ENCODE measurements at places on chromosomes 3 and 15.

- DNase-seq, result no peak
Measured at GRCh38 chr3:43872301-43872700, 181.6 kb downstream of the ABHD5 start.

DNA sequence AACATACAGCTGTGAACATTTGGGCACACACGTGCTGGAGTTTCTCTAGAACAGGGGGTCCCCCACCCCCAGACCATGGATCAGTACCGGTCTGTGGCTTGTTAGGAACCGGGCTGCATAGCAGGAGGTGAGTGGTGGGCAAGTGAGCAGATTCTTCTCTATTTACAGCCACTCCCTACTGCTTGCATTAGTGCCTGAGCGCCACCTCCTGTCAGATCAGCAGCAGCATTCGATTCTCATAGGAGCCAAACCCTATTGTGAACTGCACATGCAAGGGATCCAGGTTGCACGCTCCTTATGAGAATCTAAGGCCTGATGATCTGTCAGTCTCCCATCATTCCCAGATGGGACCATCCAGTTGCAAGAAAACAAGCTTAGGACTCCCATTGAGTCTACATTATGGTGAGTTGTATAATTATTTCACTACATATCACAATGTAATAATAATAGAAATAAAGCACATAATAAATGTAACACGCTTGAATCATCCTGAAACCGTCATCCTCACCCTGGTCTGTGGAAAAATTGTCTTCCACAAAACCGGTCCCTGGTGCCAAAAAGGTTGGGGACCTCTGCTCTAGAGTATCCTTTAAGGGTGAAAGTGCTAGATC lies 25.8 kb downstream of the CHRM5 start:
- DNase-seq, result peak; percentile 22

GRCh38 chr15:71732636-71733035 lies 77.7 kb upstream of the NR2E3 start:
- no peak for DNase-seq

DNA sequence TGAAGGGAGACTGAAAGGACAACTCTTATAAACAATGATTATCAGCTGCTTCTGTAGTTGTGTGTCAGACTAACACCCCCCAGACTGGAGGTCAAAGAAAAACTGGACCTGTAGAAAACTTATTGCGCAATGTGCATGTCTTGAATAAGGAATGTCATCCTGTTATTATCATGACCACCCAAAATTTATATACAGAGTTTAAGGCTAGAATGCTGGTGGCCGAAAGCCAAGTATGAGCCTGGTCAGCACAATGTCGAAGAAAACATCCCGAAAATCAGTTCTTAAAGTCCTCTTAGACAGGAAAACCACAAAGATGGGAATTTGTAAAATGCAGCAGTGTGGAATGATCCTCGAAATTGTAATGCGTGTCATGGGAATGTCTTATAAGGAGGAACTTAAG lies 29.3 kb downstream of the RFTN1 start:
- DNase-seq, result no peak

DNA sequence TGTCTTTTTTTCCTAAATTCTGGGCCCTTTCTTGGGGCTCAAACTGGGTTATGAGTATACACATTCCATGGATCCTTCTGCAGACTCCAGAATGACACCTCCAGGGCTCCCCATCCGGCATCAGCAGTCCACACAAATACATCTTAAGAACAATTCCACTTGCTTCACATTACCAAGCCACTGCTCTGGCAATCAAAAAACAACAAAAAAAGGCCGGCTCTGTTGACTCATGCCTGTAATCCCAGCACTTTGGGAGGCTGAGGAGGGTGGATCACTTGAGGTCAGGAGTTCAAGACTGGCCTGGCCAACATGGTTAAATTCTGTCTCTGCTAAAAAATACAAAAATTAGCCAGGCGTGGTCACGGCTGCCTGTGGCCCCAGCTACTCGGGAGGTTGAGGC lies 49.9 kb upstream of the LPP start:
- DNase-seq, result no peak

- DNase-seq, result no peak
Measured at GRCh38 chr15:28005004-28005527, 94.0 kb downstream of the OCA2 start.

- no peak for DNase-seq
Measured at GRCh38 chr3:142604940-142605339, 8.7 kb downstream of the PLS1 start.

DNA sequence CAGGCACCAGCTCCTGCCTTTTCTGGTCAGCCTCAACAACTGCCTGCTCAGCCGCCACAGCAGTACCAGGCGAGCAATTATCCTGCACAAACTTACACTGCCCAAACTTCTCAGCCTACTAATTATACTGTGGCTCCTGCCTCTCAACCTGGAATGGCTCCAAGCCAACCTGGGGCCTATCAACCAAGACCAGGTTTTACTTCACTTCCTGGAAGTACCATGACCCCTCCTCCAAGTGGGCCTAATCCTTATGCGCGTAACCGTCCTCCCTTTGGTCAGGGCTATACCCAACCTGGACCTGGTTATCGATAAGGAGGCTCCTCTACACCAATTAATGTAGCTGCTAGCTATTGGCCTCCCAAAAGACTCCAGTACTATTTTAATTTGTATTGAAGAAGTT lies 38.9 kb downstream of the TFG start:
- no peak for DNase-seq

- DNase-seq, result no peak
Measured at GRCh38 chr3:53820084-53820483, 26.1 kb downstream of the CHDH start.

- DNase-seq, result no peak
Measured at GRCh38 chr3:177263615-177264368, 66.5 kb upstream of the TBL1XR1 start.

GRCh38 chr3:197229836-197230235 lies 68.6 kb downstream of the DLG1 start:
- DNase-seq, result no peak

- DNase-seq, result no peak
Measured at GRCh38 chr3:55697177-55697865, 210.2 kb upstream of the WNT5A start.

- DNase-seq, result peak; percentile 52
Measured at GRCh38 chr3:108406661-108407206, 103.7 kb downstream of the MYH15 start.

DNA sequence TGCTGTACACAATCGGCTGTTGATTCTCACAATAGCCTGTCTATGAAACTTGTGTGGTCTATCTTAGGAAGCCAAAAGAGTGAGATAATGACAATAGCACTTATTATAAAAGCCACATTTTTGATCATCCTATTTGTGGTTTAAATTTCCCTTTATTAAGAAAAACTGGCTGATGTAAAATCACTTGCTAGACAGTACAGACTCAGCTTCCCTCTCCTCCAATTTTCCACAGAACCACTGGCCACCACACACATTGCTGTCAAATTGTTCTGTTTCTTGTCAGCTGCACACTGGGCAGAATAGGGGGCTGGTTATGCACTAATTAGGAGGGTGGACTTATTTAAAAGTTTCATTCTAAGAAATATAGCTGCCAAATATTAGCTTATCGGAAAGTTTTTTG lies 425.9 kb downstream of the EPHA3 start:
- DNase-seq, result no peak

DNA sequence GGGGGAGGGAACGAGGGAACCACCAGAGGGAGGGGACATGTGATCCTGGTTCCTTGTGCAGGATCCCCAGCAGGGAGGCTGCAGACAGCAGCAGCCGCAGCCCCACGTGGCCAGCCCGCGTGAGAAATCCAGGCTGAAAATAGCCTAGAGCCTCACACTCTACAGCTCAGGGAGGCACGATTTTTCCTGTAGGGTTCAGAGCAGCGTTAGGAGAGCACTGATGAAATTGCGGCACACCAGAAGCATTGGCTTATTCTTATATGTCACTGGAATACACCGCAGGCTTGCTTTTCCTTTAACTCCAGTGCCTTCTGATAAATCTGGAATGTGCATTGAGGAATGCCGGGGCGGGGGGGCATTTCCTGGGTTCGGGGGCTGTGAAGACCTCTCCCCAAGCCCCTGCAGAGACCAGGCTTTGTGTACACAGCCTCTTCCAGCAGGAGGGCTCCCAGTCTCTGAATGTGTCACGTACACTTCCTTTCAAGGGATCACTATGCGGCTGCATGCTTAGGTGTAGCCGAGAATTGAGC lies 193.0 kb downstream of the ATP10A start:
- DNase-seq, result no peak

- DNase-seq, result no peak
Measured at GRCh38 chr3:195699860-195700259, 20.9 kb upstream of the MUC20 start.

DNA sequence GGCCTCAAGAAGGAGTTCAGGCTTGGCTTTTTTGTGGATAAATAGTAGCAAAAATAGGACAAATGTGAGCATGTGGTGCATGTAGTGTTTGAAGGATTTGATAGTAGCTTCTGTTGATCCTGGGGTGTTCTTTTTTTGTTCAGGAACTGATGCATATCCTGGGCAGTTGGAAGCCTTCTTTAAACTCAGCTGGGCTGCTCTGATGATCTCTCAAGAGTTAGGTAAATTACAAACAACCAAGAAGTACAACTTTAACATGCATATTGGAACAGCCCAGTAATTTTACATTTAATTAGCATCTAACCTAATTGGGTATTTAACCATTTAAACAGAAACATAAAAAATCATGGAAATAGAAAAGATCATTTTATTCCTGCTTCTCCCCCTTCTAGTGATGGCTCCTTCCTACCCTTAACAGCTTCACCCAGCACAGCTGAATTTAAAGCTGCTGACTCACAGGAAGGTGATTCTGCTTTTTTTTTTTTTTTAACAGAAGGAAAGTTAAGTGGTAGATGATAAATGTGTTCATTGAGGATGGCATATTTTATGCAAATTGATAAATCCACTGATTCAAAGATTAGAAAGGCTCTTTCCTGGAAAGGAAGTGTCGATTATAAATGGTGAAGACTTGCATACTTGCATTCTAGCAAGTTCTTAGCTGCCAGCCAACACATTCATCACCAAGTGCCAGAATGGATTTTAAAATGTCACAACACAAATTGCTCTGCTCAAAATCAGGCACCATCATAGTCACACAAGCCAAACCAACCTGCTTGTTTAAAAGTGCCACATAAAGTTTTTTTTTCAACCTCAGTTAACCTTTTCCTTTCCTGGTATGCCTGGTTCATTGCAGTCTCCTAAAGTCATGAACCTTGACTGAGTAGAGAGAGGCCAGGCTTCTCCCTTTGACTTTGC lies 20.0 kb downstream of the SLC35G2 start:
- no peak for DNase-seq

- DNase-seq, result no peak
Measured at GRCh38 chr3:32886911-32887310, 64.5 kb upstream of the CCR4 start.

- no peak for DNase-seq
Measured at GRCh38 chr15:90933301-90933700, 952 bp upstream of the HDDC3 start.

- DNase-seq, result no peak
Measured at GRCh38 chr15:71575474-71576045, 234.8 kb upstream of the NR2E3 start.

DNA sequence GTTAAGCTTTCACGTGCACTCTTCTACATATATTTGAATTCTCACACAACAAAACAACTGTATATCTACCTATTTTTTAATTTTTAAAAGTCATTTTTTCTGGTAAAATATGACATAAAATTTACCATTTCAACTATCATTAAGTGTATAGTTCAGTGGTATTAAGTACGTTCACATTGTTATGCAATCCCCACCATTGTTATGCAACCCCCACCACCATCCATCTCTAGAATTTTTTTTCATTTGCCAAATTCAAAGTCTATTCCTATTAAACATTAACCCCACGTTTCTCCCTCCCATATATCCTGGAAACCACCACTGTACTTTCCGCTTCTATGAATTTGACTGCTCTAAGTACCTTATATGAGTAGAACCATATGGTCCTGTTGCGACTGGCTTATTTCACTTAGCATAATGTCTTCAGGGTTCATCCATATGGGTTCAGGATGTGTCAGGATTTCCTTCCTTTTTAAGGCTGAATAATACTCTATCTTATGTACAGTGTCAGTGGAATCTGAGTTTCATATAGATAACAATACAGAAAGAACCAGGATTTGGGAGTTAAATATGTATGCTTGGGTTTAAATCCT lies 279.2 kb downstream of the DOCK3 start:
- no peak for DNase-seq

DNA sequence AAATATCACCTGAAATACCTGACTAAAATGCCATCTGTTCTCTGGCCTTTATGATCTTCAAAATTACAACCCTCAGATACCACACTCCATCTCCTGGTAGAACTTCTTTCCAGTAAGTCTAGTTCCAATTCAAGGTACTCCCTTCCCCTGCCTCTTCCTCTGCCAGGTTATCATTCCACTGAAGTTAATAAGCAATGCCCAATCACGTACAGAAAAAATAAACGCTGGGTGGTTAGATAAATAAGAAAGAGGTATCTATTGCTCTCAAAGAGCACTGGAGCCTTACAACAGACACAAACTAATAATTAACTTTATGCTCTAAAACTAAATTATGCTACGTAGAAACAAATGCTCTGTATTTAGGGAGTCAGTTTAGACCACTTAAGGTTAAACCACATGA lies 112.5 kb downstream of the MYO9A start:
- DNase-seq, result no peak

- no peak for DNase-seq
Measured at GRCh38 chr3:146067048-146067447, 93.9 kb downstream of the PLOD2 start.

GRCh38 chr3:113953677-113954076 lies 5.9 kb downstream of the ZDHHC23 start:
- DNase-seq, result no peak
